ENCODE measurements at places on chromosomes 6 and 20.

DNA sequence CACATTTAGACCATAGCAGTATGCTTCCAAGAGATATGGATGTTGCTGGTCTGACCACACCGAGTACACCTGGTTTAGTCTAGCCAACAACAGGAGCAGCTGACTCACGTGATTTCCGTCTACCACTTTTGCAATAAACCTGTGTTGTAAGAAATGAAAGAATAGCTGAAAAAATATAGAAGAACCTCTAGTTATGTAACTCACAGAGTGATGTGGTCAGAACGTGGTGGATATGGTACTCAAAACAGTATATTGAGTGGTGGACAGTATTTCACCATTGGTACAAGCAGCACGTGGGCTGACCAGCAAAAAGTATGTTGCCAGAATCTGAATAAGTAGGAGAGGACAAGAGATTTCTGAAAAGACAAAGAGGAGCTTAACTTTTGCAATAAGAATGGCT lies 226.9 kb downstream of the TBC1D7 start:
- DNase-seq = no peak

DNA sequence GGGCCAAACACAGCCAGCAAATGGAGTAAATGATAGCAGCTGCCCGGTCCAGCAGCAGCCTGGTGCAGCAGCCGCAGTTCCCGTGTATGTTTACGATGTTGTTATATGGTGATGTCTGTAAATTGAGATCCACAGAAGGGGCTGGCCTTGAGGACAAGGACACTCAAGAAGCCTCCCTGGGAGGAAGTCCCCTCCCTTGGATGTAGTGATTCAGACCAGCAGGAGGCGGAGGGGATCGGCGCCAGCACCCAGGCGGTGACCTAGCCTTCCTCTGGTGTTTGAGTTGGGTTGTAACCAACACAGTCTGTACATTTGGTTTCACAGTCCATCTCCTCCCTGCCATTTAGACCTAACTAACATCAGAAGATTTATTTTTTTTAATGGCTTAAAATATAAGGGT lies 187.8 kb downstream of the SYNDIG1 start:
- DNase-seq = no peak

- DNase-seq = no peak
Measured at GRCh38 chr6:166553563-166554271, 32.8 kb downstream of the RAMACL start.

DNA sequence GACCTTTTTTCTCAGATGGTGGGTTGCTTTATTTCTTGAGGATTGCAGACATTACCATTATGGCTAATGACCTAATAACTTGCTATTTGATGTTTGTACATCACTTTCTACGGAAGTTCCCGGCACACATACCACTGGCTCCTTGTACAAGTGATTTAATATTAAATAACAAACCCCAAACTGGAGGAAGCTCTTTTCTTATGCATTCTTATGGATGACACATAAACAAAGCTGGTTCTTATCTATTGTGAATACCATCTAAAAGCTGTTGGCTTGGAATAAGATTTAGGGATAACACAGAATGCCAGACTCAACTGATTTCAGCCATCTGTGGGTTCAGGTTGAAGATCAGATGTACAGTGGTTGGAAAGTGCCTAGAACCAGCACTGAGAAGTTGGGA lies 272.6 kb downstream of the TSHZ2 start:
- DNase-seq = no peak

DNA sequence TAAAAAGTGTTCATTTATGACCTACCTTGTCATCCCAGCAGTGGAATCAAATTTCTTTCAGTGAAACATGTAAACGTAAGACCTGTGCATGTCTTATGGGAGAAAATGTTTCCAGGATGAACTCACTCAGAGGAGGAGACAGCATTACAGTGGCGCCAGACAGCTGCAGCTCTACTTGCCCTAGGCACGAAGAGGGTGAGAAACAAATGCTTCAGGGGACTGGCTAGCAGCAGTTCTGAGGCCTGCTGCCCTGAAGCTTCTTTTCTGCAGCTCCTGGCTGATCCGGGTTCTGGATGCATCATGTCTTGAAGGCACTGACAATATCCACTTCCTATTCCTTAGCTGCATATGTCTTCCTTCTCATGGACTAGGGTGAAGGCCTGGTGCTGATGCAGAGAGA lies 120.2 kb downstream of the QRSL1 start:
- DNase-seq = no peak

GRCh38 chr20:50115041-50115512 lies 2.1 kb upstream of the UBE2V1 start:
- no peak for DNase-seq

DNA sequence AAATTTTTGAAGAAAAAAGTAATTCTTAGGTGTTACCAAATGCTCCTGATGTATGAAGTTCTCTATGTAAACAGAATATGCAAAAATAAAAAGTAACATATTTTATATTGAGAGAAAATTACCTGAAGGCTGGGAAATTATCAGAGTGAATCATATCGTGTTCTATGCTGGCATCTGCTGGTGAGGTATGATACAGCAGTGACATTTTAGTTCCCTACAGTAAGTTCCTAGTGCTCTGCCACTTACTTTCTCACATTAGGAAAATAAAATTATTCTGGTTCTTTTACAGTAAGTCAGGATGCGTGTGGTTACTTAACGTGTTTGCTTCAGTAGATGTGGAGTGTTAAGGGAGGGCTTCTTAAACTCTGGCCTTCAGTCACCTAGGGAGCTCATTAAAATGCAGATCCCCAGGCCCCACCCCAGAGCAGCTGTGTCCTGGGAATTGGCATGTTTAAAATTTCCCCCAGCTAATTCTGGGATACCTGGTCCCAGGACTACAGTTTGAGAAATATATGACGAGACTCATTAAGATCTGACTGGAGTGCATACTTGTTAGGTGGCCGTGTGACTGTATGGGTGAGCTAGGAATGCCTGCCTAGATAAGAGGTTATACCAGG lies 3.2 kb downstream of the ACTR5 start:
- DNase-seq = no peak

- DNase-seq = no peak
Measured at GRCh38 chr20:6888736-6889395, 121.4 kb downstream of the BMP2 start.

- DNase-seq = no peak
Measured at GRCh38 chr20:52242237-52243230, 51.0 kb upstream of the ZFP64 start.

DNA sequence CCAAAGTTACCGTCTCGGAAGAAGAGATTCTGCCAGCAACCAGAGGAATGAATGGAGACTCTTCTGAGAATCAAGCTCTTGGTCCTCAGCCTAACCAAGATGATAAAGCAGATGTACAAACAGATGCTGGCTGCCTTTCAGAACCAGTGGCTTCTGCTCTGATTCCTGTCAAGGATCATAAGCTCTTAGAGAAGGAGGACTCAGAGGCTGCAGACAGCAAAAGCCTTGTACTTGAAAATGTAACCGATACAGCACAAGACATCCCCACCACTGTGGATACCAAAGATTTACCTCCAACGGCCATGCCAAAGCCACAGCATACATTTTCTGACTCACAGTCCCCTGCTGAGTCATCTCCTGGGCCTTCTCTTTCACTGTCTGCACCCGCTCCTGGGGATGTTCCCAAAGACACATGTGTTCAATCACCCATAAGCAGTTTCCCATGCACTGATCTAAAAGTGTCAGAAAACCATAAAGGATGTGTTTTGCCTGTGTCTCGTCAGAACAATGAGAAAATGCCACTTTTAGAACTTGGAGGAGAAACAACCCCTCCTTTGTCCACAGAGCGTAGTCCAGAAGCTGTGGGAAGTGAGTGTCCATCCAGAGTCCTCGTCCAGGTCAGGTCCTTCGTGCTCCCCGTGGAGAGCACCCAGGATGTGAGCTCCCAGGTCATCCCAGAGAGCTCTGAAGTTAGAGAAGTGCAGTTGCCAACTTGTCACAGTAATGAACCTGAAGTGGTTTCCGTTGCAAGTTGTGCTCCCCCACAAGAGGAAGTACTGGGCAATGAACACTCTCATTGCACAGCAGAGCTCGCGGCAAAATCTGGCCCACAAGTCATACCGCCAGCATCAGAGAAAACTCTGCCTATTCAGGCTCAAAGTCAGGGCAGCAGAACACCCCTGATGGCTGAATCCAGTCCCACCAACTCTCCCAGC lies 109.6 kb downstream of the RTN4IP1 start:
- peak; percentile 31 for DNase-seq

GRCh38 chr6:17478223-17478907 lies 85.0 kb downstream of the CAP2 start:
- no peak for DNase-seq

GRCh38 chr6:130527173-130527572 lies 161.4 kb downstream of the TMEM200A start:
- no peak for DNase-seq

DNA sequence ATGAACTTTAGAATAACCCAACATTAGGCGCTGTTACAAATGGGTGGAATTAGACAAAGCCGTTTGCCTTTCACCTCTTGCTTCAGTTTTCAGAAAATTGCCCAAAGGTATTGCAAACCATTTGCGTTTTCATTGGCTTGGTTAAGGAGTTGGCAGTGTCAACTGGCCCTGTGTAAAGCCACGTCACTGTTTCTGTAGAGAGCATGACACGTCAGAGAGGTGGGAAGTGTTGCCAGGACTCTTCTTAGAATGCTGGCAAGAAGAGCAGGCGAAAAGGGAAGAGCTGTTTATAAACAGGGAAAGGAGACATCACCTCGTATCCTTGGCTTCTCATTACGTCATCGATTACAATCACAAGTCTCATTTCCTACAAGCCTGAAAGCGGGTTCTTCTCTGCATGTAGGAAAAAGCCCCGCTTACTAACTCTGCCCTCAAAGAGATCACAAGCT lies 4.2 kb upstream of the IRF4 start:
- no peak for DNase-seq

DNA sequence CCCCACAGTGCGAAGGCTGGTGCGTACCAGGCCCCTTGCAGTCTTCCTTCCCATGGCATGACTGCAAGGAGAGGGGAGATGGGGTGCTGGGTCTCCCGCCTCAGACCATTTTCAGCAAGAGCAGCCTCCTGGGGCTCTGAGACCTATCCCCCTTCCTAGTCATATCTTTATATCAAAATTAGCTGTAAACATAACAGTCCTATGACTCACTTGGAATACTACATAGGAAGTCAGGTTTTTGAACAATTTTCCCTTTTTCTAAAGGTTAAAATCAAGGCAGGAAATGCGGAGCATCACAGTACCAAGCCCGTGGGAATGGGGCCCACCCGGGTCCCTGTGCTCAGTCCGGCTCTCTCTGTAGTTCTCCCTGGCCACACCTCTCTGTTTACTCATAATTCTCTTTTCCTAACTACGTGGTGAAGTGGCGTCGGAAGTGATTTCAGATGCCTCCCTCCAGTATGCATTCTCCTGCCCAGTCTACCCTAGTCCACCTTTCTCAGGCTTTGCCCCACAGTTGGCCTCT lies 109.8 kb upstream of the TMEM170B start:
- DNase-seq = no peak

GRCh38 chr6:131068165-131068564 lies 5.1 kb upstream of the EPB41L2 start:
- no peak for DNase-seq

DNA sequence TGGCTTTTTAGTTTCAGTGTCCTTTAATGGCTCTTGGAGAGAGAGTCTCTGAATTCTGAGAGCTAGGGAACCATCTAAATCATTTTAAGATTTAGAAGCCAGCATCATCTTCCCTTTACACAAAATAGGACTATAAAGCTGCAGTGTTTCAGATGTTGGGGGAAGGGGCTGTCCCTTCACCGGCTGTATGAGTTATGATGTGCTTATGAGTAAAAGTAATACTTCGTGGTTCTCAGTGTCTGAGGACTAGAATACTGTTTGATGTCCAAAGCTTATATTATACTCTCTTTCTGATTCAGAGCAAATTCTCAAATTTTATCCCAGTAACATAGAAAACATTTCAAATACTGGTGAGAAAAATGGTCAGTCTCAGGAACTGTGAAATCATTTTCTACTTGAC lies 63.5 kb upstream of the FAM8A1 start:
- DNase-seq = no peak
